SJCRH30 (cell line): ENCODE measurements at places on chromosomes 4 and X.

GRCh38 chr4:112270640-112271421, 14.9 kb downstream of the TIFA start:
- no peak for DNase-seq
- no peaks in the 10 kb centered on the region for H3K4me1 ChIP-seq
- peaks cover 29% of the 10 kb centered on the region for H3K36me3 ChIP-seq
- no peak overlapping the region for H3K27ac ChIP-seq
- H3K4me3 ChIP-seq: no peak overlapping the region
- H3K27me3 ChIP-seq: no peaks in the 10 kb centered on the region

DNA sequence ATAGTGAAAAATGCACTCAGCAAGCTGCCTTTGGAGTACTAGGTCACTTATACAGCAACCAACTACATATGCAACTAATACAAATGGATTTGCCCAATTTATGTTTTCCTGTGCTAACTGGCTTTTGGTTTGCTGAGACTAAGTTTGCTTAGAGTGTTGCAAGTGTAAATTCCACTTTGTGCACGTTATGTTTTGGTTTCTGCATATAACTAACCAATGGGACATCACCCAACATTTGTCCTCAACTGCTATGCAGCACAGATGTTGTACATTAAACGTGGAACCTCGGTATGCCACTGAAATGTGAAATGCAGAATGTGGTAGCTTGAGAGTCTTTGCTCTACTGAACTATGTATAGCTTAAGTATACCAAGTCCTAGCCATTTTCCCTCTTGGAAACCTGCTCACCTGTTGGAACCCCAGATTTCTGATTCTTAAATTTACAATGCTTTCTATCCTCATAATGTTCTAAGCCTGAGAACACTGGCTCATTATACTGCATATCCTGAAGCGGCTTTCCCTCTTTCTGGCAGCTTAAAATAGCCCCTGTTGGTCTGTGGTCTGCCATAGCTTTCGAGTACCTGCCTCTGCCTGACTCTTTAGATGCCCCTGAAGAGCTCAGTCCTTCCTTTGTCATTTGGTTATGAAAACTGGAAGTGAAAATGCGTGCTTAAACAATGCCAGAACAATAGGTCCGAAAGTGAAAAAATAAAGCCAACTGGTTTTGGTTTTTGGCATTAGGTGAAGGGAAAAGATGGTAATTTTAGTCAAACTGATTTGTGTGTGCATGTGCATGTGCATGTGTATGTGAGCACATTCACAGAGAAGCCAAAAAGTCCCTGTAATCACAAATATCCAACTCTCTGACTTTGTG, 158.0 kb downstream of the SH2D1A start:
- no peaks in the 10 kb centered on the region for H3K36me3 ChIP-seq
- H3K27ac ChIP-seq: no peak overlapping the region
- DNase-seq: no peak
- no peak overlapping the region for H3K4me3 ChIP-seq
- 0 out of 2 replicates have a peak, but pooled peaks cover 3% of the 10 kb centered on the region for H3K27me3 ChIP-seq
- no peaks in the 10 kb centered on the region for H3K4me1 ChIP-seq

DNA sequence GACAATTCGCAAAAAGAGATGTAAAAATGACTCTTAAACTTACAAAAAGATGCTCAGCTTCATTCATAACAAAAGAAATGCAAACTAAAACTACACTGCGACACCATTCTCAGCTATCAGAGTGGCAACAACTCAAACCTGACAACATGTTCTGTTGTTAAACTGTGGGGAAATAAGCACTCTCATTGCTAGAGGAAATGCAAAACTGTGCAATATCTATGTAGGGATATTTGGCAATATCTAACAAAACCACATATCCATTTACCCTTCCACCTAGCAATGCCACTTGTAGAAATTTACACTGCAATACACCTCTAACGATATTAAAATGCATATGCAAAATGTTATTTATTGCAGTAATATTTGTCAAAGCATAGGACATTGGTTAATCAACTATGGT, 78.3 kb upstream of the EGFL6 start:
- no peak for DNase-seq
- no peak overlapping the region for H3K4me3 ChIP-seq
- H3K27me3 ChIP-seq: no peaks in the 10 kb centered on the region
- H3K4me1 ChIP-seq: peaks cover 18% of the 10 kb centered on the region
- H3K27ac ChIP-seq: no peak overlapping the region

DNA sequence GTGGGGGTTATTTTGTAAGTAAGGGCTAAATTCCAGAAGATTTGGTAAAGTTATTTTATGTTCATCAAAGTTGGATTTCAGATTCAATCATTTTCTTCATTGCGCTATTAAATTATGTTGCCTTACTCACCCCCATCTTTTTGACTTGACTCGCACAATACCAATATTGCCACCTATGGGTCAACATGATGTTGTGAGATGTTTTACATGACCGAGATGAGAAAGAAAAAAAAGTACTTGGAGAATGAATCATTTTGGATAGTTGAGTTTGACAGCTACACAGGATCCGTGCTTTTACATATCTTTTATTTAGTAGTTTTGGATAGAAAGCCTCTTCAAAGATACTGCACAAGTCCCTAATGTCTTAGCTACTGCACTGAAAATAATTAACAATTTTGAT, 224.2 kb upstream of the EMCN start:
- H3K27ac ChIP-seq: no peak overlapping the region
- no peaks in the 10 kb centered on the region for H3K27me3 ChIP-seq
- H3K36me3 ChIP-seq: no peaks in the 10 kb centered on the region
- peak; percentile 23 for DNase-seq
- H3K4me1 ChIP-seq: peaks cover 6% of the 10 kb centered on the region

GRCh38 chr4:93996895-93997294, 168.3 kb downstream of the ATOH1 start:
- no peaks in the 10 kb centered on the region for H3K36me3 ChIP-seq
- H3K27me3 ChIP-seq: 0 out of 2 replicates have a peak, but pooled peaks cover 4% of the 10 kb centered on the region
- H3K27ac ChIP-seq: no peak overlapping the region
- no peak overlapping the region for H3K4me3 ChIP-seq
